CD4-positive, alpha-beta T cell treated with Interleukin-15 for 4 hours (primary cell): ENCODE measurements at places on chromosomes 13 and 19.

DNA sequence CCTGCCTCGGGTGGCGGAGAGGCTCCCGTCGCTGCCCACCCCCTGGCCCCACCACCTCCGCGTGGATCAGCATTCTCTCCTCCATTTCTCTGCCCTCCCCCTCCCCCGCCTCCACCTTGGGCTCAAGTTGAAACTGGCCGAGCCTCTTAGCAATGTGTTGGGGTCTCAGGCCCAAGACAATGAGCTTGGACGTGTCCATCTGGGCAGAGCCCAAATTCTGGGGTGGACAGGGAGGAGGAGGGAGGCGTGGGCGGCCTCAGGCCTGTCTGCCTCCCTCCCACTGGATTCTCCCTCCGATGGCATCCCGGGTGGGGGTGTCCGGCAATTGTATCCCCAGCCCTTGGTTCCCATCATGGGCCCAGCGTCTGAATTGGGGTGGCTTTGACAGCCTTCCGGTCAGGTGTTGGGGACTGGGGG lies 1.2 kb downstream of the CELF5 start:
- DNase-seq, result no peak

GRCh38 chr19:2691951-2692350 lies 10.5 kb downstream of the GNG7 start:
- no peak for DNase-seq

GRCh38 chr13:30868799-30869470 lies 37.1 kb upstream of the MEDAG start:
- no peak for DNase-seq

GRCh38 chr19:13097033-13097462 lies 5.6 kb downstream of the LYL1 start:
- no peak for DNase-seq

GRCh38 chr13:98199480-98199879 lies 22.4 kb upstream of the RNF113B start:
- DNase-seq, result no peak

GRCh38 chr13:40059540-40060232 lies 404.2 kb downstream of the COG6 start:
- DNase-seq, result no peak

GRCh38 chr13:78602561-78603239 lies 652 bp downstream of the POU4F1 start:
- DNase-seq, result no peak

- no peak for DNase-seq
Observed at GRCh38 chr13:24328145-24328544, 18.8 kb downstream of the C1QTNF9 start.

- no peak for DNase-seq
Observed at GRCh38 chr13:109401307-109401706, 385.1 kb downstream of the IRS2 start.

- no peak for DNase-seq
Observed at GRCh38 chr13:103134271-103134670, 68.1 kb upstream of the SLC10A2 start.
